ENCODE measurements at places on chromosomes 2 and 18.

- no peak for DNase-seq
Observed at GRCh38 chr2:127158614-127159290, 51.8 kb upstream of the BIN1 start.

DNA sequence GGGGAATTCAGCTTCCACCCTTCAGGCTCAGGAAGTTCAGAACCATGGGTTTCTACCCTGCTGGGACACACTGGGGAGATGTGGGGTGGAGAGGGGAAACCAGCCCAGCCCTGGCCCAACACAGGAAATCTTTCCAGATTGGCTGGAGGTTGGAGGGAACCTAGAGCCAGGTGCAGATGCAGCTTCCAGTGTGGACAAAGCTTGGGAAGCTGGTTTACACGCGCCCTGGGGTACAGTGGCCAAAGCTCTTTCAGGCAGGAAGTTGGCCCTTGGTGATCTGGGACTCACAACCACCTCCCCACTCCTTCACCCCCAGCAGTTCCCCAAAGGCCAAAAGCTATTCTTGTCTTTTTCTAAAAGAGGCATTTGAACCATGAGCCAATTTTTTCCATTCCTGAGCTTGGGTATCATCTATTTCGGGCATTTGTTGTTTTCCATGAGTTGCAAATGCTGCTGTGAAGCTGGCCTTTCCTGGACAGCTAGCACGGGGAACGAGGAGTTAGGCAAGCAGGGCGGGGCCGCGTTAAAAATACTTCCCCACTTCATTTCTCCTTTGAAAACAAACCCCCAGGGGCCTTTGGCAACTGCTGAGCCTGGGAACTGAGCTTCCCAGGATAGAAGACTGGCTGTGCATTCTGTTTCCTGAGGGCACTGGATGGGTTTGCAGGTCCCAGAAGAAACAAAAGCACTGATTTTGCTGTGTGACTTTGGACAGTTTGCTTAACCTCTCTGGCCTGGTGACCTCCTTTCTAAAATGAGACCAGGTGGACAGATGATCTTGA is 3.1 kb upstream of the ARID5A start:
- no peak for DNase-seq

GRCh38 chr2:175107146-175107545 is 60.9 kb downstream of the ATF2 start:
- DNase-seq, result no peak

DNA sequence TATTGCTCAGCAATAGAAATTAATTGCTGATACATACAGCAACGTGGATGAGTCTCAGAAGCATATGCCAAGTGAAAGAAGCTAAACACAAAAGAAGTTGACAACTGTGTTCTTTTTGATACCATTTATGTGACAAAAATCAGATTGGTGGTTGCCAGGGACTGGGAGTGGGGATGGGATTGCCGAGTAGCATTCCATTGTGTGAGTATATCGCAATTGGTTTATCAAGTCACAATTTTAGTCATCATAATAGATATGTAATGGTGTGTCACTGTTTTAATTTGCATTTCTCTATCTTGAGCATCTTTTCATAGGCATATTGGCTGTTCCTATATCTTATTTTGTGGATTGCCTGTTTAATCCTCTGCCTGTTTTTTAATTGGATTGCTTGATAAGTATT is 20.9 kb downstream of the STRADB start:
- no peak for DNase-seq

GRCh38 chr2:229572507-229573271 is 141.7 kb downstream of the DNER start:
- no peak for DNase-seq

DNA sequence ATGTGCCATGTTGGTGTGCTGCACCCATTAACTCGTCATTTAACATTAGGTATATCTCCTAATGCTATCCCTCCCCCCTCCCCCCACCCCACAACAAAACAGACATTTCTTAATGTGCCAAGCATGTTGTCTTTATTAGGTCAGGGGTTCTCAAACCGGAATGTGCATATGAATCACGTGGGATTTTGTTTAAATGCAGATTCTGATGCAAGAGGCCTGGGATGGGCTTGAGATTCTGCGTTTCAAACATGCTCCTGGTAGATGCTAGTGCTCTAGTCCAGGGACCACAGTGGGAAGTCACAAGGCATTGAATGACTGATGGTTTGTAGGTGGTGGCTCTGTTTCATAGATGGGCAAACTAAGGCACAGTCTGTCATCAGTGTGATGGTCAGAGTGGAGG is 184.7 kb downstream of the SMAD7 start:
- DNase-seq, result no peak

GRCh38 chr18:5543036-5543680 is 639 bp downstream of the EPB41L3 start:
- no peak for DNase-seq

DNA sequence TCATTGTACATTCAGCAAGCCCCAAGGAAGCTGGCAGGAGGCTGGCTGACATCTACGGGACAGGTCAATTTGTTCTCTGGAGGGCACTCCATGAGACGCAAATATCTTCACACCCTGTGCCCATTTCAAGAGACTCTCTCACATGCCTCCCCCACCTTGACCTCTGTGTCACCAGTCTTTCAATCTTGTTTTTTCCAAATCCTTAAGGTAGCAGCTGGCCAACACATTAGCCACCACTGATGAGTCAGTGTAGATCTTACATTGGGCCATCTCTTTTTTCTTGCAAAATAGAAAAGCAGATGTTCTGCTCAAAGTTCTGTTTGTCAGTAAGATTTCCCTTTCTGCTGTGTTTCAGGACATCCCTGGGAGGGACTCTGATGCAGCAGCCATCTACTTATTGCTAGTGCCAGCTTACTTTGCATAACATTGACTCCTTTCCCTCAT is 1.7 kb upstream of the DPP4 start:
- DNase-seq, result no peak

DNA sequence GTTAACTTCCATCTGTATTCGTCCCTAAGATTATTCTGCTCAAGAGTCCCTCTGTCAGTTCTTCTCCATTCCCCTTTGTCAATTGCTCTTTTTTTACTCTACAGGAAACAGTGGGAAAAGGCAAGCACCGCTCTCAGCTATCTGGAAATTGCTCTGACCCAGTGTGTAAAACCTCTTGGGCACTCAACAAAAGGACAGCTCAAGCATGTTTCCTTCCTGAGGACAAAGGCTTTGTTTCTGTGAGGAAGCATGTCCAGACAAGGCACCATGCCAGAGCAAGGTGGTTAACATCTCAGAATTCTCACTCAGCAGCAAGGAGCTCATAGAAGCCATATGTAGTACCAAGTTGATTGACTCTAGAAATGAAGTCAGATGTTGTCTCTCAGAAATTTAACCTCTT is 735.6 kb downstream of the TSN start:
- no peak for DNase-seq

DNA sequence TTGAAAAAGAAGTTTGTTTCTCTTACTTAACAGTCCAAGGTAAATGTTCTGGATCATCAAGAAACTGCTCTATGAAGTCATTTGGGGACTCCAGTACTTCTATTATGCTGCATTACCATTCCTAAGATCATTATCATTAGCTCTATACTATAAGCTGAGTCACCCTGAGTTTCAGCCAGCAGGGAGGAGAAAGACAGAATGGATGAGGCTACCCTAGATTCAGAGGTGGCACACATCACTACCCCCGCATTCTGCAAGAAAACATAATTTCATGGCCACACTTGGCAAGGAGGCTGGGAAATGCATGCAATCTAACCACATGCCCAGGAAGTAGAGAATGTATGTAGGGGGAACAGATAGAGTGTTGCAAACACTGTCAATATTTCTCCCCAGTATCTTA is 16.6 kb upstream of the LNPK start:
- no peak for DNase-seq

- DNase-seq, result no peak
Observed at GRCh38 chr2:62363166-62363565, 142.8 kb downstream of the TMEM17 start.

GRCh38 chr18:42164556-42164955 is 209.5 kb downstream of the PIK3C3 start:
- DNase-seq, result no peak

DNA sequence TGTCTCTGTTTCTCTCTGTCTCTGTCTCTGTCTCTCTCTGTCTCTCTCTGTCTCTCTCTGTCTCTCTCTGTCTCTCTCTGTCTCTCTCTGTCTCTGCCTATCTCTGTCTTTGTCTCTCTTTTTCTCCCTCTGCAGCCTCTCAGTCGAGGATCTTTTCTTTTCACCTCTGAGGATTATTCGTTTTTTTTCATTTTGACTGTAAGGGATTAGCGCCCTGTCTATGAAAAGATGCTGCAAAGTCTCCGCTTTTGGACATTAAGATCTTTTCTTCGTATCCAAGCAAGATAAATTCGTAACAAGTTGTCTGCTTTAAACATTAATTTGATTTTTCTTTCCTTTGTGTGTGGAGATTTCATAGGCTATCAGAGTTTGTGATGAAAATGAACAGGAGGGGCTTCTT is 191.2 kb upstream of the TPO start:
- DNase-seq, result no peak

- DNase-seq, result no peak
Observed at GRCh38 chr2:3761272-3761671, 57.9 kb downstream of the DCDC2C start.

DNA sequence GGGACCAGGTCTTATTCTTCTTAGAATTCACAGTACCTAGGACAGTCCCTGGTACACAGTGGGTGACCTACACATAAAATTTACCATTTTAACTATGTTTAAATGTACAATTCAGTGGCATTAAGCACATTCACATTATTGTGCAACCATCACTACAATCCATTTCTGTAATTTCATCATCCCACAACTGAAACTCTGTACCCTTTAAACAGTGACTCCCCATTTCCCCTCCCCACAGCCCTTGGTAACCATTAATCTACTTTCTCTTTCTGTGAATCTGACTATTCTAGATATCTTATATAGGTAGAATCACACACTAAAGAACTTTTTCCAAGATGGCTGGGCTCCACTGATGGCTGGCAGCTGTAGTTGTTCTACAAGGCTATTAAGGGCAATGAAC is 41.6 kb downstream of the GFPT1 start:
- DNase-seq, result no peak

DNA sequence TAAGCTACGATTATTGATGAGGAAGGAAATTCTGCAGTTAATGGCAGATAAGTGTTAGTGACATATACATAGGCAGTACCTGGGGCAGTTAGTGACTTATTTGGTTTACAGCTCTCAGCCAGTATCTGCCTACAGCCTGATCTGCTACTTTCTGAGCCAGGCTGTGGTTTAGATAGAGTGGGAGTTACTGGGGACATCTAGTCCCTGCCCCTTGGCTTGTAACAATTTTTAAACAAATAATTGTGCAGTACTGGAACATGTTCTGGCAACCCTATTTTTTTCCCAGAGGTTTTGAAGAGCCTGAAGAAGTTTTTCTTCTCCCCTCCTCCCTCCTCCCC is 2.3 kb downstream of the KIF5C start:
- DNase-seq, result no peak

- no peak for DNase-seq
Observed at GRCh38 chr2:224777559-224777930, 61.4 kb upstream of the CCDC195 start.

GRCh38 chr2:225334514-225334913 is 65.0 kb upstream of the NYAP2 start:
- no peak for DNase-seq

- DNase-seq, result no peak
Observed at GRCh38 chr2:216696321-216696720, 972 bp upstream of the IGFBP5 start.

DNA sequence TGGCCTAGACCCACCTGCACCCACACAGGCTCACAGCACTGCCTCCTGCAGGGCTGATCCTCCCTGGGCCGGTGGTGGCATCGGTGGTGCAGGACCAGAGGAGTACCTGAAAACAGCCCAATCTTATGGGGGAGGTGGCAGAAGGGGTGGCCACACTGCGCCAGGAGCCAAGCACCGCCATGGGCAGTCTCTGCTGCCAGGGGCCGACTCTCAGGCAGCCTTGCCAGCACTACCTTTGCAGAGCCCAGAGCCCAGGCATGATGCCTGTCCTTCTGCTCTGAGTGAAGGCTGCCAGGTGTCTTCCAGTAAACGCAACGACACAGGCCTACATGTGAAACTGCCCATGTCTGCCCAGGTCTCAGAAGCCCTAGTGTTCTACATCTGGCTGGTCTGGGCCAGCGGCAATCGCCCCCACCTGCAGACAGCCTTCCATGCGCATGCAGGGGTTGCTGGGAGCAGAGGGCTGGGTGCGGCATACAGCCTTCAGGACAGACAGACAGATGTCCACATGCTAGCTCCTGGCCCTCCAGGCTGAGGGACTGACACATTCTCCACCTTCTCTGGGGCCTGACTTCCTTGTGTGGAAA is 6.8 kb downstream of the HS6ST1 start:
- no peak for DNase-seq

DNA sequence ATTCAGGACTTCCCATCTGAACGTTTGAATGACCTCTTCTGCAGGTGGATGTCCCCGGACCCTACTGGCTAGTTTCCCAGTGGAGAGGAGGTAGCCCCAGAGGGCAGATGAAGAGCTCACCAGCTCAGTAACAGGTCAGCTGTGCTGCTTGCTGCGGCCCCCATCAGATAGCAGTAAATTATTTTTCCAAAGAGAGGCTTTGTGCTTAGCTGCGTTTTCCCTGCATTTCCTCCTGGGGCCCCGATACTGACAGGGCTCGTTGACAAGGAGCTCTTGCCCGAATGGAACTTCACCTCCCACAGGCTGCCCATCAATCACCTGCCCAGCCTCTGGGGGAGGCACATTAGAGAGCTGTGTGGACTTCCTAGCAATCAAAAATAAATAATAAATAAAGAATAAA is 185.8 kb downstream of the DOK6 start:
- DNase-seq, result no peak

DNA sequence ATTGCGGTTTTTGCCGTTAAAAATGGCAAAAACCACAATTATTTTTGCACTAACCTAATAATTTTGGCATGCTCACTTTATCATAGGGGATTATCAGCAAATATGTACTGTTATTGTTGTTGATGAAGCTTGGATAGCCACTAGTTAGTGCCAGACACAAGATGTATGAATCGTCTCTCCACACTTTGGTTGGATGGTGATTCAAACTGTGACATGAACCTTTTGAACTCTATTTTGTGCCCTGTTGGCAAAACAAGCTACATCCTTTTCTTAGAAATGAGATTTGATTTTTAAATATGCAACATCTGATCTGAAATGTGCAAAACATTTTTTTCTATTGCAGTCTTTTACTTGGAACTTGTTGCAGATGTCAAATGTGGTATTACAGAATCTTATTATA is 48.8 kb upstream of the DTNB start:
- DNase-seq, result no peak

DNA sequence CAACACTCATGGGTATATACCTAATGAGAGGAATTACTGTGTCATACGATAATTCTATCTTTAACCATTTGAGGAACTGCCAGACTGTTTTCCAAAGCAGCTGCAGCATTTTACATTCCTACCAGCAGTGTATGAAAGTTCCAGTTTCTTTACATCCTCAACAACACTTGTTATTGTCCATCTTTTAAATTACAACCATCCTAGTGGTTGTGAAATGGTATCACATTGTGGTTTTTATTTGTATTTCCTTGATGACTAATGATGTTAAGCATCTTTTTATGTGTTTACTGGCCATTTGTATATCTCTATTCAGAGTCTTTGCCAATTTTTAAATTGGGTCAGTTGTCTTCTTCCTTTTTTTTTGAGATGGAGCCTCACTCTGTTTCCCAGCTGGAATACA is 4.0 kb upstream of the CKAP2L start:
- DNase-seq, result no peak

GRCh38 chr2:44053052-44053451 is 57.3 kb upstream of the LRPPRC start:
- DNase-seq, result no peak

- DNase-seq, result no peak
Observed at GRCh38 chr2:43312755-43313641, 86.6 kb upstream of the ZFP36L2 start.

Data from NCI-H524 (cell line).